Stimulated activated CD8-positive, alpha-beta memory T cell treated with anti-CD3 and anti-CD28 coated beads, Interleukin-4, amount 100 ng/mL, for 1 hour (primary cell): ENCODE measurements at places on chromosomes 5 and 9.

- DNase-seq, result no peak
Measured at GRCh38 chr5:176559683-176560082, 10.5 kb downstream of the CDHR2 start.

GRCh38 chr9:111271481-111272080, 58.4 kb downstream of the OR2K2 start:
- DNase-seq, result no peak

- no peak for DNase-seq
Measured at GRCh38 chr5:56269216-56269927, 36.2 kb upstream of the ANKRD55 start.

DNA sequence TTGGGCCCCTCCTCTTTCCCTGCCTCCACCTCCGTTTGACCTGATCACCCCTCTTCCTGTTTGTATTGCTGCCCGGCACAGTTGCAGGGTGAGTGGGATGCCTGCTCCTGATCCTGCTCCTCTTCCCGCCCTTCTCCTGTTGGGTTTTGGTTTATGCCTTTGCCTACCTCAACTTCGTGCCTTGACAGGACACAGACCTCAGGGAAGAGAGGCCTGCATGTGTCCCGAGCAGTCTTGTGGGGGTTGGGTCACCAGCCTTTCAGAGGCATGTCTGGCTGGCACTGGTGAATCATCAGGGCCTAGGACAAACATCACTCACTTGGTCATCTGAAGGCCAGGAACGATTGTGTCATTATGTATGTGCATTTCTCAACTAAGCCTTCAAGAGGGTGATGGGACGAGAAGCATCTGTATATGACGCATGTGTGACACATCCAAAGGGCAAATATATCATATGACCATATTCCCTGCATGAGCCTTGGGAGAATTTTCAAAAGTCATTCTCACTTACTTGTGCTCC, 56.9 kb downstream of the NPR3 start:
- DNase-seq, result no peak

- DNase-seq, result no peak
Measured at GRCh38 chr9:113352411-113352810, 3.1 kb downstream of the BSPRY start.

- DNase-seq, result no peak
Measured at GRCh38 chr5:38888041-38888440, 42.2 kb downstream of the OSMR start.

GRCh38 chr9:16150501-16150900, 597.7 kb downstream of the CCDC171 start:
- DNase-seq, result no peak

GRCh38 chr9:137271696-137272076, 5.8 kb upstream of the TOR4A start:
- DNase-seq, result no peak

DNA sequence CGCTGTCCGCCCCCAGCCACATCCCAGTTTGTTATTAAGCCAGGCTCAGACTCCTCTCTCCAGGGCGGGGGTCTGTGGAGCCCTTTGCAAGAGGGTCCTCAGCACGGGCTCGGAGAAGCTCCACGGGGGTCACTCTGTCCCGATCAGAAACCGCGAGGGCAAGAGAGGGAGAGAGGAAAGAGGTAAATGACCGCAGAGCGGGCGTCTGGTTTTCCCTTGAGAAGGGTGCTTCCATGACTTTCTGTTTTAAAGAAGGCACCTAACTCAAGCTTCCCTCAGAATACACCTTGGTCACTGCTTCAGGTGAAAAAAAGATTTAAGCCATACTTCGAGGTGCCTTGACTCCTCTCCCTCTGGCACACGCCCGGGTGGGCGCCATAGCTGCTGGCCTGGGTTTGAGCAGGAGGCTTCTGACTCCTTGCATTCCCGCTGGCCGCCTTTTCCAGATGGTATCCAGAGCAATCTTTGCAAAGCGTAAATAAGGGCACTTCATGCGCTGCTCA, 5.8 kb upstream of the TERT start:
- no peak for DNase-seq

DNA sequence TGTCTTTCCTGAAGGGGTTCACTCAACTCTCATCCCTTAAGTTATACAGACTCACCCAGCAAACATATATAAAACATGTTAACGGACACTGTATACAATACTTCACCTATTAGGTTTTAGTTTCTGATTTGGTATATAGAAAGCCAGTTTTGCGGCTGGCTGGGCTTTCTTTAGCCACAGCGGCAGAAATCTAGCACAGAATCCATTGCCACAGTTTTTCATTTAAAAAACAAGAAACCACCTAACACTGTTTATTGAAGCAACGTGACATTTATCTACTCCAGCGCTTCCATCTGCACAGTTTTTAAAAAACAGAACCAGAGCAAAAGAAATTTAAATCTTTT, 67.3 kb downstream of the SNX30 start:
- DNase-seq, result no peak

DNA sequence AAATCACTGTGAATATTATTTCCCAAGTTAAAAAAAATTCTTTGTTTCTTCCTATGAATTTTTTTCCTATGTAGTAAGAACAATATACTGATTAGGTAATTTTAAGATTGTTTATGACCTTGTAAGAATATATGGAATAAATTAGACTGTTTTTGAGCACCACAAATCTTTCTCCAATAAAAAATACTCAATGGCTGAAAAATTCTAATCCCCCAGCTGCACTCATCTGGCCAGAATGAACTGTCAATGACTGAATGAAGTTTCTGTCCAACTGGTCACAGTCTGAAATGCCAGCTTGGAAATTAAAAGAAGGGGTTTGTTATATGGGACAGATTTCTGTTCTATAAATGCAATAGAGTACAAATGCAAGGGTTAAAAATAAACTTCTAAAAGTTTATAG, 569.5 kb upstream of the SEMA6A start:
- no peak for DNase-seq

- DNase-seq, result no peak
Measured at GRCh38 chr5:63563008-63563917, 399.0 kb downstream of the HTR1A start.

- DNase-seq, result peak; percentile 71
Measured at GRCh38 chr5:134086943-134087305, 27.6 kb upstream of the TCF7 start.

GRCh38 chr5:90747175-90747574, 188.6 kb downstream of the ADGRV1 start:
- no peak for DNase-seq

GRCh38 chr5:180370861-180371641, 17.9 kb upstream of the GFPT2 start:
- DNase-seq, result no peak

DNA sequence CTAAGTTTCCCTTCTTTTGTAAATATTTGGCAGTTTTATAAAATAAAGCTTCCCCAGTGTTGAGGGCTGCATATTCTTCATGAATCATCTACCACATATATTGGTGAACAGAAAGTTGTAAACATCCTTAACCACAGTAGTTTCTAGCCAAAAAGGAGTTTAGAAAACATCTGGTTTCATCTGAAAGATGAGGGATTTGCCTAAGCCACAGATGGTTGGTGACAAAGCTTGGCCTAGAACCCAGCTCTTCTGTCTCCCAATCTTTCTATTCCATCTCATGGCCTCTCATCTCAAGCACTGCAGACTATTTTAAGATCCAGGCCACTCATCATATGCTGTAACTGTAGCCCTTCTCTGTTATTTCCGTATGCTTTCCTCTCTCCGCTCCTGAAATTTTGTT, 232.3 kb upstream of the TRPM3 start:
- DNase-seq, result no peak

GRCh38 chr9:94534901-94535300, 20.0 kb upstream of the PCAT7 start:
- DNase-seq, result no peak

GRCh38 chr5:8857051-8857450, 688.8 kb downstream of the SEMA5A start:
- no peak for DNase-seq

GRCh38 chr9:98774746-98775145, 21.6 kb downstream of the ANKS6 start:
- no peak for DNase-seq

- no peak for DNase-seq
Measured at GRCh38 chr9:70362952-70363351, 51.5 kb downstream of the KLF9 start.

DNA sequence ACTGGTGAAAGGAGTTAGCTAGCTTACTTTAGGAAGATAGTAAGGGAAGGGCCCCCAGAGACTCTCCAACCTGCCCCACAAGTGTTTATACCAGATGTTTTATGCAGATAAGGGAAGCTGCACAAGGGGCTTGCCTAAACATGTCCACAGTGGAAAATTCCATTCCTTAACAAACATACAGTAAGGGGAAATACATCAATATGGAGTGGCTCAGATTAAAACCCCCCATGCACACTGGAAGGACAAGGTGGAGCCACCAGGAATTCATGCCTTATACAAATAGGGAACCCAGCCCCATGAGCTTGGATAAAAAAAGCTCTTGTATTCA, 106.3 kb upstream of the GPBP1 start:
- no peak for DNase-seq

- no peak for DNase-seq
Measured at GRCh38 chr5:142319105-142319504, 5.7 kb downstream of the SPRY4 start.

DNA sequence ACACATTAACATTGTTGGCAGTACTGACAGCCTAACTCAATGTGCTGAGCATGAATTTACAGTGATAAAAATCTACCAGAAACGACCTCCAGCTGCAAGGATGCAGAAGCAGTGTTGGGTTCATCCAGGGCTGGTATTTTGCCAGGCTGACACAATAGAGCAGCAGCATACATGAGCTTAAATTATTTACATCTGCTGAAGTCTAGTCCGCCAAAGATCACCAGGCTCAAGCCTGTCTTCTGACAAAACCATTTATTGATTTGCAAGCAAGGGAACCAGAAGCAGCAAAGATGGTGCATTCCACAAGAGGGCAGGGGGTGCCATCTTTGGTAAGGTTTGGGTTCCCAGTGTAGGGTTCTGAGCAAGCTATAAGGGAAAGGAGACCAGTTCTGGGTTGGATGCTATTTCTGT, 8.7 kb upstream of the C5orf34 start:
- DNase-seq, result no peak

GRCh38 chr9:93059715-93060578, 1.4 kb downstream of the SUSD3 start:
- no peak for DNase-seq

DNA sequence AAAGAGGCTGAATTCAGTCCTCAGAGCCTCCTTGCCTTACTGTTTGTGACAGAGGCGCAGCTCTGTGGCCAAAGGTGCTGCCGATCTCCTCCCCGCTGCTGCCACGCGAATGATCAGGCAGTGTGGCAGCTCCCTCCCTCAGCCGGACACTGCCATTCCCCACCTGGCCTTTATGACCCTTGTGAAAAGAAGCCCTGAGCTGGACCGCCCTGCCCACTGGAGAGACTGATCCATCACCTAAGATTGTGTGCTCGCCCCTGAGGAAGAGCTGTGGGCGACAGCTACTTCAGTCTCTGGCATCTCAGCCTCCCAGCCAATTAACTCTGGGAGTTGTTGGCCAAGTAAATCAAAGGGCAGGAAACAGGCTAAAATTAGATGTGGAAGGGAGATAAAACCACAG, 90.9 kb downstream of the CARTPT start:
- DNase-seq, result no peak

DNA sequence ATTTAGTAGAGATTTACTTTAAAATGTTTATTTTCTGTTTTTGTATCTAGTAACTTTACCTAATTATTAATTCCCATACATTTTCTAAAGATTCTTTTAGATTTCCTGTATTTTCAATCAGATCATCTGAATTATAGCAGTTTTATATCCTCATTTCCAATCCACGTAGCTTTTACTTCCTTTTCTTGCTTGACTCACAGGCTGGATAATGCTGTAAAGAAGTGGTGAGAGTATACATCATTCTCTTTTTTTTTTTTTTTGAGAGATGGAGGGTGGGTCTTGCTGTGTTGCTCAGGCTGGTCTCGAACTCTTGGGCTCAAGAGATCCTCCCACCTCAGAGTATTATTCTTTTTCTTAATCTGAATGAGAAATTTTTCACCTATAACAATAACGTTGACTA, 11.2 kb upstream of the SETX start:
- no peak for DNase-seq

- DNase-seq, result no peak
Measured at GRCh38 chr5:6760686-6761085, 47.5 kb downstream of the TENT4A start.

DNA sequence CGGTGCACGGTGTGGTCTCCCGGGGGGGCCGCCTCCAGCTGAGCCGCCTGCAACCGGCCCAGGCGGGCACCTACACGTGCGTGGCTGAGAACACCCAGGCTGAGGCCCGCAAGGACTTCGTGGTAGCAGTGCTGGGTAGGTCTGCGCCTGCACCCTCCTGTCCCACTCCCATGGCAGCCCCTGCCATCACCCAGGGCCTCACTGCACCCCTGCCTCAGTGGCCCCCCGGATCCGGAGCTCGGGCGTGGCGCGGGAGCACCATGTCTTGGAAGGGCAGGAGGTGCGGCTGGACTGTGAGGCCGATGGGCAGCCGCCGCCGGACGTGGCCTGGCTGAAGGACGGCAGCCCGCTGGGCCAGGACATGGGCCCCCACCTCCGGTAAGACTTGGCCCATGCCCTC, 53.8 kb upstream of the ASS1 start:
- no peak for DNase-seq

- no peak for DNase-seq
Measured at GRCh38 chr5:72892846-72893245, 63.0 kb upstream of the FCHO2 start.

- no peak for DNase-seq
Measured at GRCh38 chr9:26722755-26723154, 169.8 kb downstream of the CAAP1 start.
